ENCODE measurements at places on chromosomes 3 and 15.

DNA sequence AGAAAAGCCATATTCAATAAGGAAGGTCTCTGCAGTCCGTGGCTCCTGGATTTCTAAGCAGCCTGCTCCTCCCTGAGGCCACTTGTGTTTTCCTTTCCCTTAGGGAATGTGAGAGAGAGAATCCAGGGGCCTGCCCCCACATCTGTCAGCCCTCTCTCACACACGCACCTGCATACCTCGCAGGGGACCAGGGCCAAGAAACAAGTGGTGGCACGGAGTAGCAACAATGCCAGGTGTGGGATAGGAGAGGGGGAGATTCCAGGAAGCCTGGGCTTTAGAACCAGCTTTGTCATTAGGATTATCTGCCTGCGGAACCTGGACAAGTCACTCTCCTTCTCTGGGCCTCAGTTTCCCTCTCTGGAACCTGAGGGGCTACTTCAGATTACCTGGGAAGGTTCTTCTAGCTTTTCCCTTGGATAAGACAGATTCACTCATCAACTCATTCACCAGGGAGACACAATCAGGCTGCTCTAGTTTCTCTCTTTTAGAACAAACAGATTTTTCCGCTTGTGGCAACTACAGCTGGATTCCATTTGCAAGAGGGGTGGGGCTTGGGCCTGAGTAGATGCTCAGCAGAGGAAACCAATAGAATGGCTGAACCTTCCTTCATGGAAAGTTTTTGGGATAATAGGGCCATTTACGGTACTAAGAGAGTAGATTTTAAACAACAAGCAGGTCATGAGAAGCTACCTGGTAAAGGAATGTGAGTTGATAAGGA, 19.5 kb downstream of the BCL6 start:
- DNase-seq, result no peak

- DNase-seq, result no peak
These were observed 4.9 kb downstream of the HAUS2 start for GRCh38 chr15:42553554-42553953.

DNA sequence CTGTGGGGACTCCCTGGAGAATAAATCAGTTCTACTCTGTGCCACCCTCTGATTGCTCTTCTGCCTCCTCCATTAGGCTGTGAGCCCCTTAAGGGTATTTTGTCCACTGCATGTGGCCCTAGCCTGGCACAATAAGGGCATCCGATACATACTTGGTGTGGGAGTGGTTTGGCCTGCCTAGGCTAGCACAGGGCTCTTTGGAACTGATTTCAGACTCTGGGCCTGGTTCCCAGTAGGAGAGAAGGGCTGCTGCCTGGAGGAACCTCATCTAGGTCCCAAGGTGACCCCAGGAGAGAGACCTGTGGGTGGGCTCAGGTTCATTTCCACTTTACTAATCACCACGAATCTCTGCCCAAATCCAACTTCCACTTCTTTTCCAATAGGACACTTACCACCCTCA, 5.3 kb upstream of the CTDSPL start:
- DNase-seq, result no peak

DNA sequence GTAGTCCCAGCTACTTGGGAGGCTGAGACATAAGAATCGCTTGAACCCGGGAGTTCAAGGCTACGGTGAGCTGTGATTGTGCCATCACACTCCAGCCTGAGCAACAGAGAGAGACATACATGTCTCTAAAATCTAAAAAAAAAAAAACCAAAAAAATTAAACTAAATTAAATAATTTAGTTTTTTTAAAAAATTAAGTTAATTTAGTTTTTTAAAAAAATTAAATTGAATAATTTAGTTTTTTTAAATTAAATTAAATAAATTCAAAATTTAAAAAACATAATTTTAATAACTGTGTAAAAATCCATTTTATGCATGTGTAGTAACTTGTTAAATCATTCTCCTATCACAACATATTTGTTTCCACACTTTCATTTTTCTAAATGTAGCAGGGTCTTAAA, 20.1 kb upstream of the ARPIN start:
- DNase-seq, result no peak

DNA sequence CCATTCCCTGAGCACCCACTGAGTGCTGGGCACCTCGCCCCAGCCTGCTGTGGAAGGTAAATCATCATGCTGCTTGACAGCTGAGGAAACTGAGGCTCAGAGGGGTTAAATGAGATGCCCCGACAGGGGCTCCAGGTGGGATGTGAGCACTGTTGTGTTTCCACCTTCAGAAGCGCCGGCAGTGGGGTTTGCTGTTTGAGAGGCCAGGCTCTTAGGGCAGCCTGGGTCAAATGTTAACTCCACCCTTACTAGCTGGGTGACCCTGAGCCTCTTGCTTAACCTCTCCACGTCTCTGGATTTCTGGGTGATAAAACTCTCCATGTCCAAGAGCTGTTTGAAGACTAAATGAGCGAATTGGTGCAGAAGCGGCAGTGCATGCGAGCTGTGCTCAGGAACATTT, 43.1 kb downstream of the FAM3D start:
- DNase-seq, result no peak

DNA sequence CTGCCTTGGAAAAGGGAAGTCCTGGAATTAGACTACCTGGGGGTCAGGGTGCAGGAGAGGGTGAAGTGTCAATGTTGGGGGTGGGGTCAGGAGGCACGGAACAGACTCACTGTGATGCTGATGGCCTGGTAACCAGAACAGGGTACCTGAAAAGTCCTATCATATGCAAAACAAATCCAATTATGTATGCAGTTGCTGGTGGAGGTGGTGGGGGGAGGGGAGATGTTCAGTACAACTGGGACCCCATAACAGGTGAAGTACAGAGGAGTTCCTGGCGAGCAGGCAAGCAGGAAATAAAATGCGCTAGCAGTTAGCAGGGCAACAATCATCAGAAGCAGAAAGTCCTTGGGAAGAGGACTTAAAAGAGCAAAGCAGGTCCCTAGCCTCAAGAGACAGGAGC, 4.2 kb upstream of the KATNBL1 start:
- no peak for DNase-seq

- no peak for DNase-seq
These were observed 55.5 kb downstream of the FNDC3B start for GRCh38 chr3:172094621-172095557.

DNA sequence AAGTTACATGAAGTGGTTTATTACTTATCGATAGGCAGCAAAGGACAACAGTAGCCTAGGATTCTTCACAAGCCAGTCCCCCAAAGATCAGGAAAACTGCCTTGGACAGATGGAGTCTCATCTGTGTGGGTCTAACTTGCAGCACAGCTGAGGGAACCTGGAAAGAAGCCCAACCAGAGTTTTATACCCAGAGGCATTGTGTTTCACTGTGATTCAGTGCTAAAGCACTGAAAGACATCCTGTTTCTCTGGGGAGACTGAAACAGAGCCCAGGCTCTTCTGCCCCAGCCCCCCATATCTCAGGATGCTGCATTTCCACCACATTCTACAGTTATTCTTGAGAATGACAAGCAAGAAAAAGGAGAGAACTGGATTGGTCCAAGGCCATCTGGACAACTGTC, 48.2 kb upstream of the PYDC2 start:
- no peak for DNase-seq

DNA sequence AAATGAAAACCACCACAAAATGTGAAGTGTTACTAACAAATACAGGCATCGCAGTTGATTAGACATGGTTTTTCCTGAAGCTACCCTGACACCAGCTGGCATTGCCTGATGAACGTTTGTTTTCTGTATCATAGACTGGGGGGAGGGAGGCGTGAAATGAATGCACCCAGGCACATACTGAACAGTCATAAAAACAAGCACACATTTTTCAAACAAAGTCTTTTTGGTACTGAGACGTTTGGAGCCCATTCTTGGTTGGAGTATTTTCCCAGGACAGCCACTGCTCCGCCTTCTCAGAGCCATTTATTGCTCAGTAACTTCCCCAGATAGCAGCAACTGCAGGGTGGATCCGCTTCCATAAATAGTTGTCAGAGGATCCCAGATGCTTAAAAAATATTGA, 52.4 kb downstream of the KLF13 start:
- DNase-seq, result no peak

DNA sequence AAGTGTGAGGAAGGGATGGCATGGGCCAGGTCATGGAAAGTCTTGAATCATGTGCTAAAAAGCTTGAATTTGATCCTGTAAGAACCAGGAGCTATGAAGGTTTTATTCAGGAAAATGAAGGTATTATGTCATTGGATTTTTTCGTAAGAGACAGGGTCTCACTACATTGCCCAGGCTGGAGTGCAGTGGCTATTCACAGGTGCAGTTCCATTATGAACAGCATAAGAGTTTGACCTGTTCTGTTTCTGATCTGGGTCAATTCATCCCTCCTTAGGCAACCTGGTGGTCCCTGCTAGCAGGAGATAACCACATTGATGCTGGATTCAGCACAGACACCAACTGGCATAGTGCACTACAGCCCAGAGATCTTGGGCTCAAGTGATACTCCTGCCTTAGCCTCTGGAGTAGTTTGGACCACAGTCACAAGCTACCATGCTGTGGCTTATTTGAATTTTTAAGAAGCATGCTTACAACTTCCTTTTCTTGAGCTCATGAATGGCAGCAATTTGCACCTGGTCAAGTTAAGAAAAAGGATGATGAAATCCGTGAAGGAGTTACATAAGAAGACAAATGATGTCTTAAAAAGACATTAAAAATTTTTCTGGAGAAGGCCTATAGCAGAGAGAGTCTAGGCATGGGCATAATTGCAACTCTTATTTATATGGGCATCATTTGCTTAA, 79.1 kb downstream of the CADPS start:
- no peak for DNase-seq

DNA sequence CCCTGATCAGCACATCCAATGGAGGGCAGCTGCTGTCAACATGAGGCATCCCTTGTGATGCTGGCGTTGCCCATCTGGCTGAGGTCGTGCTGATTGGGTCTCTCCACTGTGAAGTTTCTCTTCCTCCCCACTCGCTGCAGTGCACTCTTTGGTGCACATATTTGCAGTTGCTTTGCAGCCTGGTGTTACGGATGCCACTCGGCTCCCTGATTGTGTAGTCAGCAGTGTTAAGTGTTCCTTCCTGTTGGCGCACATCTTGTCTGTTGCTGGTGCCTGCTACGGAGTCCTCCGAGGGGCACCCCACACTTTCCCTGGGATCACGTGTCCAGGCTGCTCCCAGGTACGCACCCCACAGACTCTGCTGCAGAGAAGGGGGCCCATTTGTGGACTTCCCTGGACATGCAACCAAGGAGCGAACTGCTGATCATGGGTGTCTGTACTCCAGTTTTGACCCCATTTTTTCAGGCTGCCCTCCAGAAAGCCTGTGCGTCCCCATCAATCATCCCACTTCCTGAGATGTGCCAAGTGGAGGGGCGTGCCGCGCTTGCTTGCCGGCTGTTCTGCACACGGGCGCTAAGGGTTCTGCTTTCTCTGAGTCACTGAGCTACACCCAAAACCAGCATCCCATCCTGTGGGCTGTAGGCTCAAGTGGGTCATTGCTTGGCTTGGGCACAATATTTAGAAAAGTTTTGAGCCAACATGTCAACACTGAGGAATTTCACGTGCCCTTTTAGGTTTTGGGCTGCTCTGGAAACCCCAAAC, 98.6 kb downstream of the FBLN2 start:
- DNase-seq, result no peak

- DNase-seq, result no peak
These were observed 8.2 kb upstream of the TMEM158 start for GRCh38 chr3:45234250-45234649.

- no peak for DNase-seq
These were observed 14.2 kb upstream of the ZNF148 start for GRCh38 chr3:125389282-125389681.

DNA sequence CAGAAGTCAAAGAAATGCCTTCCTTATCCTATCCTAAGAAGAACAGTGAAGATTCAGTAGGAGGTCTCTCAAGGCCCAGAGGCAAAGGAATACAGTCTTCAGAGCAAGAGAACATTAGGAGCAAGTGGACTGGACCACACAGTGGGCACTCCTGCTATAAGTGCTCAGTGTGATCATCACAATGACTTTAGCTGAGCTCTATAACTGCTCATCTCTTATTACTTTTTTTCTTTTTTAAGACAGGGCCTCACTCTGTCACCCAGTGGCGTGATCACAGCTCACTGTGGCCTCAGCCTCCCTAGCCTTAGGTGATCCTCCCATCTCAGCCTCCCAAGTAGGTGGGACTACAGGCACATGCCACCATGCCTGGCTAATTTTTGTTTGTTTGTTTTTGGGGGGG, 48.1 kb downstream of the COL8A1 start:
- DNase-seq, result no peak

- DNase-seq, result no peak
These were observed 106.1 kb upstream of the FRMD4B start for GRCh38 chr3:69491975-69492374.

DNA sequence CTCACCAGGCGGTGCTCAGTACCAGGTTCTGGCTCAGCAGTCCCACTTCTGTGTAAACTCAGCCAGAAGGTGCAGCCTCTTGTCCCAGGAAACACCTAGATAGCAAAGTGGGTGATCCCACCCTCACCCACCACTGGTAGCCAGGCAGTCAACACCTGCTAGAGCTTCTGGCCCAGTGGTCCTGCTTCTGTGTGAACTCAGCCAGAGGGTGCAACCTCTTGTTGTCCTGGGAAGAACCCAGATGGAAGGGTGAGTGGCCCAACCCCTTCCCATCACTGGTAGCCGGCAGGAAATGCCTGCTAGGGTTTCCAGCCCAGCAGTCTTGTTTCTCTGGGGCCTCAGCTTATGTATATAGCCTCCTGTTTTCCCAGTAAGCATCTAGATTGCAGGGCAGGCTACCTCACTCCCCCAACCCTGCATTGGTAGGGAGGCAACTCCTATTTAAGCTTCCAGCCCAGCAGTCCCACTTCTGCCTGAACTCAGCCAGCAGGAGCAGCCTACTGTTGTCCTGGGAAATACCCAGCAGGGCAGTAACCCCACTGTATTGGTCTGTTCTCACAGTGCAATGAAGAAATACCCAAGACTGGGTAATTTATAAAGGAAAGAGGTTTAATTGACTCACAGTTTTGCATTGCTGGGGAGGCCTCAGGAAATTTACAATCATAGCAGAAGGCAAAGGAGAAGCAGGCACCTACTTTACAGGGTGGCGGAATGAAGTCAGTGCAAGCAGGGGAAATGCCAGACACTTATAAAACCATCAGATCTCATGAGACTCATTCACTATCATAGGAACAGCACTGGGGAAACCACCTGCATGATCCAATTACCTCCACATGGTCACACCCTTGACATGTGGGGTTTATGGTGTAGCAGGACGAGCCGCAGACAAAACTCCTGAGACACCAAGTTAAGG, 110.6 kb downstream of the DTWD1 start:
- peak; percentile 28 for DNase-seq

- no peak for DNase-seq
These were observed 134.1 kb upstream of the ARPP21 start for GRCh38 chr3:35505181-35505580.

GRCh38 chr15:87193481-87193880, 1063.1 kb downstream of the NTRK3 start:
- no peak for DNase-seq

DNA sequence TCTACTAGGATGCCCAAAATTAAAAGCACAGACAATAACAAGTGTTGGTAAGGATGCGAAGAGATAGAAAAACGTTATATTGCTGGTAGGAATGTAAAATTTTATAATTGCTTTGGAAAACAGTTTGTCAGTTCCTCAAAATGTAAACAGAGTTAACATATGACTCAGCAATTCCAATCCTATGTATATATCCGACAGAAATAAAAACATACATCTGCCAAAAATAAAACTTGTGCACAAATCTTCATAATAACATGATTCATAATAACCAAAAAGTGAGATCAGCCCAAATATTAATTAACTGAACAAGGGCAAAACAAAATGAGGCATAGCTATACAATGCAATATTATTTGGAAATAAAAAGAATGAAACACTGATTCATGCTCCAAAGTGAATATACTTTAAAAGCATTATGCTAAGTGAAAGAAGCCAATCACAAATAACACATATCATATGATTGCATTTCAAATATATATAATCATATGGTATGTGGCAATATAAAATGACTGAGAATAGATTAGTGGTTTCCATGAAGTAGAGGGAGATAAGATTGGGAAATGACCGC, 609.3 kb downstream of the IGSF11 start:
- no peak for DNase-seq
